ENCODE measurements at places on chromosomes 7 and 10.

DNA sequence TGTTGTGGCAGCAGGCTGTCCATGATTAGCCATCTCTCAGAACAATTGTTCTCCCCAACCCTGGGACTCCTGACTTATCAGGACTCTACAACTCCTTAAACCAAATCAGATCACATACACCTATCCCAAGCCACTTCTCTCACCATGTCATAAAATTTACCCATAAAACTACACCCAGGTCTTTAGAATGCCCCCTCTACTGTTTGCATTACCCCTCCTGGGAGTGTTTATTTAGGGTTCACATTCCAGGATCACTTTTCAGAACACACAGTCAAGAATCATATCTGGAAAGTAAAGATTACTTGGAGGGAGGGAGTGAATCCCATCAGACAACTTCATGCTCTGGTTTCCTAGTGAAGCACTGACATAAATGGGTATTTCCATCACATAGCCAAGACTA is 7.1 kb downstream of the ASAH2 start:
- no peak for DNase-seq

GRCh38 chr7:142647749-142648148 is 101.5 kb upstream of the PRSS1 start:
- DNase-seq = no peak

GRCh38 chr7:112364388-112364787 is 85.9 kb upstream of the IFRD1 start:
- DNase-seq = no peak

DNA sequence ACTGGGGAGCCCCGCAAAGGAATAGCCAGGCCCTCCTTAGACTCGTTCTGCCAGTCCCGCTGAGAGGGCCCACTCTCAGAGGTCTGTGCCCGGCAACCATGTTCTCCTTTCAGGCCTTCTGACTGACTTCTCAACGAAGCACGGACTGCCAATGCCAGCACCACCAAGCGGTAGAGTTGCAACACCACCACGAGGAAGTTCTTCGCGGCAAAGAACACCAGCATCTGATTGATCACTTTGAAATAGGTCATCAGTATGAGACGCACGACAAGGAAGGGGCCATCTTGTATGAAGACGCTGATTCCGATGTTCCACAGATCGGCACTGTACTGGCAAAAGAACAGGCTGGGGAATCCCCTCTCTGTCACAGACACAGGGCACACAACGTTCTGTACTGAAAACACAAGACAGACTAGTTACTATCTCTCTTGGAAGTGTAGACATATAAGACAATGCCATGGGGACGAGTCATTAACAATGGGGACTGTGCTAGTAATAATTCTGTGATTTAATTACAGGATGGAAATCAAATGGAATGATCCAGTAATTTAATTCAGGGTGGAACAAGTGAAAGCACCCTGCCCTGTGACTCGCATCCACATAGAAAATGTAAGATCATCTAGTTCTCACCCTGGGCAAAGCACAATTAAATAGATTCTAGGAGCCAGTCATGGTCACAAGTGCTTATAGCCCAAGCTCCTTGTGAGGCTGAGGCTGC is 42.7 kb downstream of the TMEM26 start:
- DNase-seq = no peak

GRCh38 chr10:98373260-98374040 is 41.5 kb downstream of the PYROXD2 start:
- no peak for DNase-seq

DNA sequence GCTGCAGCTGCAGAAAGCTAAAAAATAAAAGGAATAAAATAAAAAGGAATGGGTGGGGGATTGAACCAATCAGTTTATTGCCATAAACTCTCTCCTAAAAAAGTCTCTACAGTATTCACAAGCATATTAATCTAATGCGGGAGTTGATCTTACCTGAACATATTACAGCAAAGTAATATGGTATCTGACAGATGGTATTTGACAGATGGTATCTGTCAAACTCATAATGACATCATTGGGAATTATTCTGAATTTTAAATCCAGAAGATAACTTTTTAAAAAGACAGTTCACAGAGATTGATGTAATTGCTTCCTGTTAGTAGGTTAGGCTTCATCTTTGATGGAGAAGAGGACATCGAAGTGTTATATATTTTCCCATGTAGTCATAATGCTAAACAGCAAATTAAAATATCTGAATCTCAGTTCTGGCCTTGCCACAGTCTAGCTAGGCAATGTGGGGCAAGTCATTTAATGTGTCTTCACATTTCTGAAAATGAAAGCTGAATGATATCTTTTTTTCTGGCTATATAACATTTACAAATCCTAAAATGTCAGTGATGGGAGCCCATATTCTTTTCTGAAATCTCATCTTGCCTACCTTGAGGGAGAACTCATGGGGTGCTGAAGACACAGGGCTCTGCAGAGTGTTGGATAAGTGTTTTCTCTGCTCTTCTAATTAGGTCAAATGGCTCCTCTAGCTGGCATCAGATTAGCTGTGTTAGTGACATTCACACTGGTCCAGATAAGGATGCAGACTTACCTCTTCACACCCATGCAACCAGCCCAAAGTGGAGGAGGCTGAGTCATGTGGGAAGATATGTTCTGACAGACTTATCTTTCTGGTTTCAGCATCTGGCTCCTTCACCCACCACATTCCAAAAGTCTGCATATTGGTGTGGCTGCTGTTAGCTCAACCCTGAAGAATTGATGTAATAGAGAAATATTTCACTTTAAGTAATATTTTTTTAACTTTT is 2.1 kb upstream of the LIPM start:
- no peak for DNase-seq

DNA sequence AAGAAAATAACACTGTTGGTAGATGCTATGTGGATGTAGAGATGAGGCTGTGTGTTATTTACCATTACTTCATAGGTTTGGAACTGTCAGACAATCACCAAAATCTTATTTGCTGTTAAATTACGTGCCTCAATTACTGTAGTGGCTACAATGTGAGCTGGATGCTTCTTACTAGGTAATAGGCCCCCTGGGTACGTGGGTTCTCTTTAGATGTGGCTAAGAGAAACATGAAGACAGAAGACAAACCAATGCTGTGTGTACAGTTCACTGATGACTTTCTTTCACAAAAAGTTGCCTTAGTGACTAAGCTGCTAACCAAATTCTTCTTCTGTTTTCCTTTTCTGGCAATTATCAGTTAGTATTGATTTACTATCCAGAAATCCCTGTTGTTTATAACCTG is 144.6 kb downstream of the SEMA3E start:
- no peak for DNase-seq

DNA sequence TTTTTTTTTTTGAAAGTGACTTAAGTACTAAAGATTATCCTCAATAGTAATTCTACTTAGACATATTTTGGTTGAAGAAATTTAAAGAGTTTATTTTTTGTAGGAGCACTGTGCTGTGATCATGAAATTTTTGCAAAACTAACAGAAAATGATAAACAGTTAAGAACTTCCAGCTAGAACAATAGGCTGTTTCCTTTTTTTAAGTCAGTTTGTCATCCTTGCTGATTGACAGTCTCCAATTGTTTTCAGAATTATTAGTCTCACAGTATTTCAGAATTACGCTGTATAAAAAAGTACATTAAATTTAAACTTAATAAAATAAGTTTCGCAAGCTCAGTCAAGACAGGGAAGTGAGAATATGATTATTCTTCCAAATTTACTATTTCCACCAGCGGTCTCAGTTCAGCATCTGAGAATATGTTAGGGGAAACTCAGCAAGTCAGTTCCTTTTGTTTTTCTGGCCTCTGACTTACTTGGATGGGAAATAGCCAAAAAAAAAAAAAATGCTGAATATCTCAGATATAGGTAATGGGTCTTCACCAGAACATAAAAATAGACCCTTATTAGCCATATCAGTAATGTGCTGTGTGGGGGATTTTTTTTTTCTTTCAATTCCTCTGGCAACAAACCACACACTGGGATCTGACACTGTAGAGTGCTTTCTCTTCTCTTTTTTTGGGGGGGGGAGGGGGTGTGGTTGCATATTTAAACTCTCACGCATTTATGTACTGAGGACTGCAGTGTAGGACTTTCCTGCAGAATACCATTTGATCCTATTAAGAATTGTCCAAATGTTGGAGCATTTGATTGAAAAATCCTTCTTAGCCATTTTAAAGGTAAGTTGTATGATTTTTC is at the start of gene CD36:
TSS of gene CD36 (plus strand) at position 732 of the 855 bp plus-strand sequence. CDS start 8,099 bp downstream, outside the sequence.
- no peak for DNase-seq

GRCh38 chr10:11091517-11092102 is 73.9 kb downstream of the CELF2 start:
- DNase-seq = no peak

DNA sequence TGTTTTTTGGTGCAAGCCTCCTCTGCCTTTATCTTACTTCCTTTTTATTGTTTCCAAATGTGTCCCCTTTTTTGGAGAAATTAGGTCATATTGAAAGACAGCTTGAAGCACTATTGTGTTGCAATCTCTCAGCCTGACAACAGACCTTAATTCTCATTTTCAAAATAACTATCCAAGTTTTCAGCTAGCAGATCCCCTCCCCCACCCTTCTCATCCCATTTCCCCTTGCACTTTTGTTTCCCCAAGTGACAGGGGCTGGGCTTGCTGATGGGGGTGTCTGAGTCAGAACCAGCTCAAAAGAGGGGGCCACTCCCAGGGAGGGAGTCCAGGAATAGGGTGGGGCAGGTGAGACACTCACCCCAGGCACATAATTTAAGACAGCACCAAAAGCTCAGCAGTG is 75.3 kb downstream of the MKI67 start:
- DNase-seq = no peak

GRCh38 chr7:32893207-32893524 is 1.6 kb upstream of the KBTBD2 start:
- no peak for DNase-seq

DNA sequence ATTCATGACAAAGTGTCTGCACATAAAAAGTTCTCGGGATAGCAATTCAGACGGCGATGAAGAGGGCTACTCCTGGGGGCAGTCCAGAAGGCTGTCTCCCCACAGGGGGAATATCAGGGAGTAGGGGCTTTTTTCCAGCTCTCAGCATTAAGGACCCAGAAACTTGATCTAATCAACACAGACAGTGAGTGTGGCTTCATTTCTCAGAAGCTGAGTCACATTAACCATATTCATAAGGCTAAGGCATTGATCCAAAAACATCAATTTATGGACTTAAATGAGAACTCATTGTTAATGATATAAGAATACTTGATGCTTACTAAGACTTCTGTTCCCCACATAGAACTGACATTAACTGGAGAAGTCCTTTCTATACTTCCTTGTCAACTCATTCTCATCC is 87.5 kb upstream of the AOAH start:
- DNase-seq = no peak

DNA sequence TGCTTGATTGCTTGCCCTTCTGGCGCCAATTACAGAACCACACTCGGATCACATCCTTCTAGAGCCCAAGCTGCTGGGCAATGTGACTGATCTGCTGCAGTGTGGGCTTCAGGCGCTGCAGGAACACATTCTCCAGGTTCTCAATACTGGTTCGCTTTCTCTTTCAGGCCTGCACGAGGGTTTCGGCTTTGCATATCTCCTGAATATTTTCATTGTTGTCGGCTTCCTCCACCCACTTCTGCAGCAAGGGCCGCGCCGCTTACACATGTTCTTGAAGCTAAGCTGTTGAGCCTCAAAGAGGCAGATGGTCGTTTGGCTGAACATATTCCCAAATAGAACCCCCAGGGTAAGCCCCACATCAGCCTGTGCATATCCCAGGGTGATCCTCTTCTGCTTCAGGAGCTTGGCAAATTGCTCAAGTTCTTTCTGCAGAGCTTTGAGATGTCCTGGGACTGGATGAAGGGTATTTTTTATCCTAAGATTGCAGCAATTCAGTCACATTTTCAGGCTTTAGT is 64.6 kb downstream of the HERC4 start:
- no peak for DNase-seq

- no peak for DNase-seq
Observed at GRCh38 chr10:14918964-14919363, 34.9 kb downstream of the DCLRE1C start.

DNA sequence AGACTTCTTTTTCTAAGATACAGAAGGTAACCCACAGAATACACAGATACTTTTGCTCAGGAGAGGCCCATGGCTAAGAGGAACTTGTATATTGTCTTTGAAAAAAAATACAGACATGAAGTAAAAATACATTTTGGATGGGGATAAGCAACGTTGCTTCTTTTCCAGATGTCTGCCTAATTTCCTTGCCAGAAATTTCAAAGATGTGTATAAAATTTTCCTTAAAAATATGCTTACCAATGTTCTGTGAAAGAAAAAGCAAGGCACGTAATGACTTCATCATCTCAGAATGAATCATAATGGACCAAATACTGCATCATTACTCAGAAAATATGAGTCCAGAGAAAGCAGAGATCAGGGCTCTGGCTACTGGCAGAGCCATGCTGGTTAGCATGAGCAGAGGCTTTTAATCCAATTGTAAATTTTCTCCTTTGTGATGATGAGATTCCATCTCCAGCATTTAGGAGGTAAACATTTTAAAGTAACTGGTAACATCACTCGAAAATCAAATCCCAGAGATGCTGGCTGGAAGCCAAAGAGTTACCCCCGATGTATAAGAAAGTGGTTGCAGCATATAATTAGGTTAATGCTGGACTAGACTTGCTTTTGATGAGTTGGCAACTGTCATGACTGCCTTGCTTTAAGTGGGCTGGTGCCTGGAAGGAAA is 272.5 kb downstream of the SEMA3A start:
- peak; percentile 9 for DNase-seq

GRCh38 chr7:18555120-18555519 is 59.6 kb downstream of the HDAC9 start:
- DNase-seq = no peak

DNA sequence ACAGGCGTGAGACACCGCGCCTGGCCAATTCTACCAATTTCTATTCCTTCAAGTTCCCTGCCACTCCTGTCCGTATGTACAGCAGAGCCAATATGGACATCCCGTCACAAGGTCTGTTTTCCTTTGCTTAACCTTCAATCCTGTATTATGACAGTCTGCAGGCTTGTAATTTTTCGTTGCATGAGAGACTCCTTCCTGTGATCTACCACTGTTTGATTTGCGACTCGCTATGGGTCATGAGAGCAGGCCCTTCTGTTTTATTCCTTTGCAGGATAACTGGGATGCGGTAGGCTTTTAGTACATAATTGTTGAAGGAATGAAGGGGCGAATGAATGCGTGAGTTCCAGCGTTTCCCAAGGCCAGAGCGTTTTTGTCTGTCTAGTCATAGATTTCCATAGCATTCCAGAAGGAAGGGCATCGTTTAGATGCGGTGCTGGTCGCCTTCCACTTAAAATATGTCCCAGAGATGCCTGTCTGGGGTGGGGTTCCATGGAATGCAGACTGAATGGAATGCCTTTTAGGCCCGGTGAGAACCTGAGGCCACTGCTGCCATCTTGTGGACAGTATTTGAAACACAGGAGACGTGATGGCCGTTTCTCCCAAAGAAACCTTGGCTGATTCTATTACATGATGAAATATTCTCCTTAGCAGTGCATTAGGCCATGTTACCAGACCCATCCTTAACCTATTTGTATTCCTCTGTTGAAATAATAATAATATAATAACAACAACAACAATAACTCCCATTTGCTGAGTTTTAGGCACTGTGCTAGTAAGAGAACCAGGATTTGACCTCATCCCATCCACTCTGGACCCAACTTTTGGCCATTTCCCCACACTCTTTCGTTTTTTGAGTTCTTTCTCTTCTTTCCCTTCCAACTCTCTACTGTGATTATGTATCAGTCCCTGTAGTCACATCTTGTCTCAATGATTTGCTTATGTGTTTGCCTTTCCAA is 193.2 kb downstream of the MYOF start:
- DNase-seq = no peak

Measured in NCI-H1092 (cell line).